ENCODE measurements at places on chromosomes 3 and 15.

GRCh38 chr3:123508178-123508577, 59.3 kb upstream of the ADCY5 start:
- no peak for DNase-seq

- DNase-seq = peak; percentile 38
Measured at GRCh38 chr3:138935863-138936740, 10.8 kb downstream of the FOXL2 start.

GRCh38 chr3:86175593-86176444, 815.1 kb downstream of the VGLL3 start:
- no peak for DNase-seq

- no peak for DNase-seq
Measured at GRCh38 chr3:124962403-124962940, 27.9 kb upstream of the MUC13 start.

DNA sequence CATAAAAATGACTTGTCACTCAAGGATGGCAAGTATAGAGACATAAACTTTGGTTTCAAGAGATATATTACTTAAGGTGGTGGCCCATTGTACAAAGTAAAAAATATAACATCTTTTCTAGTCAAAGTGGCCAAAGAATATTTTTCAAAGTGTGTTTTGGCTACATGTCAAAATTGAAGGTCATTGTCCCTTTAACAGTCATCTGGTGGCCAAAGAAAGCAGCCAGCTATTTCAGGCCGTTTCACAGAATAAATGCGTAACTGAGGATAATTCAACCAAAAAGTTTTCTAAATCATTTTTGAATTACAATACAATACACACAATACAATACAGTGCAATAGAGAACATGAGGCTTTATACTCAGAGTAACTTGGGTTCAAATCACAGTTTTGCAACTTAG, 4.2 kb upstream of the CDIN1 start:
- no peak for DNase-seq

DNA sequence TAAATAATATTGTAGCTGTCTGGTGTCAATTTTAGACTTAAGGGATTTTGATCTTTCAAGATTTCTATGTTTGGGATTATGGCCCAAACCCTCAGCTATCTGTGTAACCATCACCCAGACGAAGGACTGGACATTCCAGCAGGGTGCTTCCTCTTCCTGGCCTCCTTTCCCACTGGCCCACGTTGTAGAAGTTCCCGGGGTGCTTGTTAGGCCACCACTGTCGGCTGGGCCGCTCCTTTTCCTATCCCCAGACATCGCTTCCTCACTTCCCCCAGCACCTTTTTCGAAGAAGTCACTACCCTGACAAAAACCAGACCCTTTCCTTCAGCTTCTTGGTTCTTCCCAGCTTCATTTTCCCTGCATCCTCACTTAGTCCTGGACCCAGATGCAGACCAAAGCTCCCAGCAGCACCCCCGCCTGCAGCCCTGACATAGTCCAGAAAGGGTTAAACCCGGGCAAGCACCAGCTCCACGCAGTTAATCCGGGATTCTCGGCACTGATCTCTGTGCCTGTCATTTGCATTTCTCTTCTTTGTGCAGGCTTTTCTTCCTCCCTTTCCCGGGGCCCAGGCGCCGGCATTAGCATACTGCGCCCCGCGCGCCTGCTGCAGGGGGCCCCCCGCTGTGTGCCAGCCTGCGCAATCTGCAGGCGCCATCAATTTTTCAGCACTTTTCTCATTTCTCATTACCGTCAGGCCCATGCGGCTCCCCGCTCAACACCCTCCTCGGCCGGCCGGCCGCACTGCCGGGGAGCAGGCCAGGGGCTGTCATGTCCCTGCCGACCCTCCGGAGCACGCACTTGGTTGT, 90.6 kb downstream of the ZNF621 start:
- no peak for DNase-seq

GRCh38 chr15:39391230-39391629, 189.6 kb upstream of the THBS1 start:
- DNase-seq = no peak

- DNase-seq = no peak
Measured at GRCh38 chr3:122893754-122894668, 99.1 kb downstream of the SLC49A4 start.

GRCh38 chr3:172154768-172155664, 115.6 kb downstream of the FNDC3B start:
- no peak for DNase-seq

DNA sequence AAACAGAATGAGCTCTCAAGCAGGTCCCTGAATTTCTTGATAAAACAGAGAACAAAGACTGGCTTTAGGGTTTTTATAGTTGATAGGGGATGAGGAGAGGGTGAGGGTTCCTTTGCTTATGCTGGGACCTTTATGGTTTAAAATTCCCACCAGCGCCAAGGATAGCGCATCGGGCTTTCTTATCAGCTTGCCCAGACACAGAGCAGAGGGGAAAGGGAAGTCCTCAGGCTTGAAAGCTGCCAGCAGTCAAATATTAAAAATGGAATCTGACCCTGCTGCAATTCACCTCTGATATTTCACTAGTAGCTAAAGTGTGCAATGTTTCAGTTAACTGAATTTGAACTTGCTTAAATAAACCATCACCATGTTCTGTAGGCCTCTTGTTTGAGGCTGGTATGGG, 55.0 kb upstream of the EPHA3 start:
- DNase-seq = no peak

- DNase-seq = no peak
Measured at GRCh38 chr3:48584836-48585235, 10.3 kb downstream of the COL7A1 start.

DNA sequence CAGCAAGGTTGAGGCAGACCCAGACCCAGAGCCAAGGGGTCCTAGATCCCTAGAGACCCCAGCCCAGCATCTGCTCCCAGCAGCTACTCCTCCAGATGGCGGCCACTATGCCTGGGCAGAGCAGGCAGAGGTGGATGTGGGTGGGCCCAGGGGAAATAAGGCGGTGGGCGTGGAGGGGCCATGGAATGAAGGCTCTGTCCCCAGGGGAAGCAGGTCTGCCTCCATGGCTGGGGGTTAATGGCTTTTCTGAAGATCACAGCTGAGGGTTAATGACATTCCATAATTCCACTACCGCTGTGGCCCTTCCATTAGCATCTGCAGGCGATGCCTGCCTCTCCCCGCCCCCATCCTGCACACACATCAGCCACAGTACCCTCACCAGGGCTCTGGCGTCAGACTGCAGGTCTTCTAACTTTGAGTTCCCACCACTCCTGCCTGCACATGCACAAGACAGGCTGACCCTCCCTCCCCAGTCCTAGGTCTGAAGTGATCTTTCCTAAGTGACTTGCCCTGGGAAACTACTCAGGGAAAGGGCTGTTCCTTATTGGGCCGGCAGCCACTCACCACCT, 41.2 kb downstream of the CCDC33 start:
- no peak for DNase-seq

DNA sequence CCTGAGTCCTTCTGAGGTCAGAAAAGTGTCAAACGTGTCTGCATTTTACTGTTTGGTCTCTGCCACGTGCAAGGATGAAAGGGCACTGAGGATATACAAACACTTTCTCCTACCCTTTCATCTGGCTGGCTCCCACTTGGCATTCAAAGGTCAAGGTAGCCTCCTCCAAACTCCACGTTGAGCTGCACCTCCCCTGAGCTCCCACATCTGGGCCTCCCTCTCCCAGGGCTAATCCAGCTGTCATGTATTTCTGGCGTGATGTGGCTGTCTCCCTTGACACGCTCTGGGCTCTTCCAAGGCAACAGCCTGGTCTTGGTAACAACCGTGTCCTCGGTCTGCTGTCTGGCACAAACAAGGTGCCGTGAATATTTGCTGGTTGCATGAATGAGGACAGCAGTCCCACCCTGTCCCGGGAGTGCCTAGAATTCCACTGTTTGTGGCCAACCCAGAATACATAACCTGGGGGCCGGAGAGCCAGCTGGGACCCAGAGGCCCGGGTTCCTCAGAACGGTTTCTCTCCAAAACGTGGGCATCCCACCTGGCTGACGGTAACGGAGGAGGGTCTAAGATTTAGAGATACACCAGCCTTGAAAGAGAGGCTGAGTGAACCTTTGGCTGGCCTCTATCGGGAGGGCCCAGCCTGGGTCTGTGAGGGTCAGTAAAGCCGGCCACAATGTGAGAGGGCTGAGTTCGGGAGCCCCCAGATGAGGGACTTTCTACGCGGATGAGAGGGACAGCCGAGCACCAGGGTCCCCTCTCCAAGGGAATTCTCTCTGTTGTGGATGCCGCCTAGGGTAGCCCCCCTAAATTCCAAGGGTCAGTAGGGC, 767 bp downstream of the GLT8D1 start:
- no peak for DNase-seq

- no peak for DNase-seq
Measured at GRCh38 chr3:149443545-149443912, 31.0 kb upstream of the TM4SF4 start.

GRCh38 chr3:160540551-160540950, 24.8 kb downstream of the KPNA4 start:
- no peak for DNase-seq

DNA sequence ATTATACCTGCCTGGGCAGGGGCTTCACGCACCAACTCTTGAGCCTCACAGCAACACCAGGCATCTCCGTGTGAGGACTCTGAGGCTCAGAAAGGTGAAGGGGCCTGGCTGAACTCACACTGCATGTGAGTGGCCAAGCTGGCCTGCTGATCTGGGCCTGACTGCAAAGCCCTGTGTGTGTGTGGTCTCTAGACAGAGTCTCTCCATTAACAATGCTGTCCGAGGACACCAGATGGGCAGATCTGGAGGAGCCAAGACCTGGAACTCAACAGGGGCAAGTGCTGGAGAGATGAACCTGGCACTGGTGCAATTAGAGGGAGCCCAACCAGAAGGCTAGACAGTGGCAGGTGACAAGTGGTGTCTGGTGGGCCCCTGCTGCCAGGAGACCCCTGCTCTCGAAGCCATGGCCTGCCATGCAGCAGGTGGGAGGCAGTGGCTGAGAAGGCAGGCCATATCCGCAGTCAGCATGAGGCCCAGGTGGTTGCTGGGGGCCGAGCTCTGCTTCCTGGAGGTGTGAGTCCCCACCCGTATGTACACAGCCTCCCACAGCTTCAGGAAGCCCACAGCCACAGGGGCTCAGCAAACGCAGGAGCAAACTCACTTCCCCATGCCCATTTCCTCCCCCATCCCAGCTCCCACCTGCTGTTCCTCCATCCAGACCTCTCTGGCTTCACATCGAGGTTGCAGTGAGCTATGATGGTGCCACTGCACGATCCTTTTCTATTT, 39.0 kb downstream of the CYP11A1 start:
- no peak for DNase-seq

DNA sequence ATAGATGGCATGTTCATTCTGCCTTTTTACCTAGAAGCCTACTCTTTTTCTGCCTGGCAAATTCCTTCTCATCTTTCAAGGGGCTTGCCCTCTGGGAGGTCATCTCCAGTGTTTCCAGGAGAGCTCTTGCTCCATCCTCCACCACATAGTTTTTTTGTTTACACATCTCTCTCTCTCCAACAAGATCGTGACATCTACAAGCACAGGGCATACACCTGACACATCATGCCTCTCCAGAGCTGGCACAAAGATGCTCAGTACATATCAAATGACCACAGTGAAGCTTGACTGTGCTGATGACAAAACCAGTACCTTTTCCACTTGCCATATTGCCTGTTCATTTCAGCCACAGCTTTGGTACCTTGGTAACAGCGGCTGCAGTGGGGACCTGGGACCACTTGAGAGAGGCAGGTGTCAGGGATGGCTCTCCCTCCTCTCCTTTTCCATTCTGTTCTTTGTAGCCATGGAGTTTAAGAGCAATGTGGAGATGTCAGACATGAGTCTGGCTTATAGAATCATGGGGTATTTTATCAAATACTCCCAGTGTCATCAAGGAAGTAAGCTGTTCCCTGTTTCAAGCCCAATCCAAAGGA, 15.4 kb downstream of the ALPK3 start:
- DNase-seq = no peak

GRCh38 chr3:16917256-16917935, 32.6 kb downstream of the PLCL2 start:
- no peak for DNase-seq

DNA sequence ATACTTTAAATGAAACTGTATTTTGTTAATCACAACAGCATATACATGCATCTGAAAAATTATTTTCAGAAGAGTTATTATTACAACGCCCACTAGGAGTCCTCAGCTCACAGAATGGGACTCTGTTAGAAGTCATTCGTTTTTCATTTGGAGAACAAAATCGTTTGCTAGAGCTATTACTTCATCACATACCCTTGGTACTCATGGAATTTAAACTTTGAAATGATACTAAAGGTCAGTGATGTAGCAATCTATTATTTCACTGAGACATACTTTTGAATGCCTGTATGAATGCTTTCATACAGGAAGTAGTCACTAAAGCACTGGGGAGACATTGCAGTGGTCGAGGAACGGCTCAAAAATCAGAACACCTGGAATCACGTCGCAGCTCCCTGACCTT, 198.1 kb downstream of the MBNL1 start:
- DNase-seq = no peak

- DNase-seq = no peak
Measured at GRCh38 chr15:59150185-59150584, 45.2 kb downstream of the CCNB2 start.

Data from caudate nucleus (tissue), 63 donors.